Choroid plexus epithelial cell (primary cell): ENCODE measurements at places on chromosomes 12 and 14.
A peak's percentile ranks its signal among the peaks of the same experiment; 100 is the strongest.

DNA sequence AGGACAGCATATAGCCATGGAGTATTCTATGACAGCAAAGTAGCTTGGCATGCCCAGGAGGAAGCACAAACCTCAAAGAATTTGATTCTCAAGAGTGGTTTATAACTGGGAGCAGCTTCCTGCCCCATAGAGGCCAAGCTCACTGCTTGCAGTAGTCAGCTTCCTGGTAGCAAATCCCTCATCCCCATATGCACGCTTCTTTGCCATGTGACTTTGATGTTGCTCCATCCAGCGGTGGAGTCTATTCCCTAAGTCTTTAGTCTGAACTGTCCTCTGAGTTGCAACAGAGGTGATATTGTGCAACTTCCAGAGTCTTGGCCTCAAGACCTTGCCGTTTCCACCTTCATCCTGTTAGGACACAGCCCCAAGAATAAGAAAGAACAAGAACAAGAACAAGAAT is 996.8 kb upstream of the TMEM132C start:
- peak; percentile 73 for DNase-seq

DNA sequence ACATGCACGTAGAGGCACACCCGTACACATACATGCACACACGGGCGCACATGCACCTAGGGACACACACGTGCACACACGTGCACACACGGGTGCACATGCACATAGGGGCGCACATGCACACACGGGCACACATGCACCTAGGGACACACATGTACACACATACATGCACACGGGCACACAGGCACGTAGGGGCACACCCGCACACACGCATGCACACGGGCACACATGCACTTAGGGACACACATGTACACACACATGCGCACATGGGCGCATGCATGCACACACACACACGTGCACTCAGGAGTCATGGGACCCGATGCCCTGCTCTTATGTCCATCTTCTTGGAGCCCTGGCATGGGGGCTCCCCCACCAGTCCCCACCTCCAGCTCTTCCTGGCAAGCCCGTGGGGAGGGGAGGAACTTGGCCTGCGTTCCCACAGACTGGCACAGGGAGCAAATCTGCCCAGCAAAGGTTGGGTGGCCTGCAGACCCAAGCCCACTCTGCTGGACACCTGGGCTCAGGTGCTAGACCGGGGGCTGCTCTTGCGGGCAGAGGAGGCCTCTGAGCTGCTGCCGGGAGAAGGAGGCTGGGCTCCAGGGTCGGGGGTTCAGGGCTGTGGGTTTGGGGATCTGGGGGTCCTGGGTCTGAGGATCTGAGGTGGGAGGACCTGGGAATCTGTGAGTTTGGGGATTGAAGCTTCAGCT is 51.4 kb downstream of the KIF26A start:
- no peak for DNase-seq

GRCh38 chr12:40034712-40035111 is 71.2 kb downstream of the SLC2A13 start:
- no peak for DNase-seq

GRCh38 chr14:21092273-21093011 is 6.0 kb downstream of the ZNF219 start:
- peak; percentile 82 for DNase-seq

- DNase-seq: no peak
These were observed 6.1 kb downstream of the SYCP3 start for GRCh38 chr12:101733166-101733565.

- DNase-seq: peak; percentile 4
These were observed 214.9 kb upstream of the BTG1 start for GRCh38 chr12:92360543-92360942.

GRCh38 chr12:52246720-52247621 is 13.9 kb downstream of the KRT7 start:
- no peak for DNase-seq

DNA sequence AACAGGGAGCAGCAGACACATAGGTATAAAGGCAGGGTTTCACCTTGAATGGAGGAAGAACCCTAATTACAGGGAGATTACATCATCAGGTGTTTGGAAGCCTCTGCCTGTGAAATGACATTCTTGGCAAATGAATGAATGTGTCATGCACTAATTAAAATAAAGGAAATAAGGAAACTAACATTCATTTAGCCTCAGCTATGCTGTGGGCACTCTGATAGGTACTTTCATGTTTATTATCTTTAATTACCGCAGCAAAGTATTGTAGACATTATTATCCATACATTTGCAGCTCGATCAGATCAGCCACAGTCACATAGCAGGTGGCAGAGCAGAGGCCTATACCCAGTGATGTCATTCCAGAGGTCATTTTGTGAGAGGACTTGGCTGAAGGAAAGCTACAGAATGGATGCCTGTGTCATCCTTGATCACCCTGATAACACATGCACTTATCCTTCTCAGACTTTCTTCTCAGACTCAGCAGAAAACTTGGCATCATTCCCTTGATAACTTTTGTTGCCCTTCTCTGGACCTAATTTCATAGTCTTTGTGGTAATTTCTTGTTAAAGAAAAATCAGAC is 18.4 kb downstream of the ZNF664 start:
- DNase-seq: no peak

GRCh38 chr14:90739318-90740068 is 76.7 kb downstream of the TTC7B start:
- no peak for DNase-seq

DNA sequence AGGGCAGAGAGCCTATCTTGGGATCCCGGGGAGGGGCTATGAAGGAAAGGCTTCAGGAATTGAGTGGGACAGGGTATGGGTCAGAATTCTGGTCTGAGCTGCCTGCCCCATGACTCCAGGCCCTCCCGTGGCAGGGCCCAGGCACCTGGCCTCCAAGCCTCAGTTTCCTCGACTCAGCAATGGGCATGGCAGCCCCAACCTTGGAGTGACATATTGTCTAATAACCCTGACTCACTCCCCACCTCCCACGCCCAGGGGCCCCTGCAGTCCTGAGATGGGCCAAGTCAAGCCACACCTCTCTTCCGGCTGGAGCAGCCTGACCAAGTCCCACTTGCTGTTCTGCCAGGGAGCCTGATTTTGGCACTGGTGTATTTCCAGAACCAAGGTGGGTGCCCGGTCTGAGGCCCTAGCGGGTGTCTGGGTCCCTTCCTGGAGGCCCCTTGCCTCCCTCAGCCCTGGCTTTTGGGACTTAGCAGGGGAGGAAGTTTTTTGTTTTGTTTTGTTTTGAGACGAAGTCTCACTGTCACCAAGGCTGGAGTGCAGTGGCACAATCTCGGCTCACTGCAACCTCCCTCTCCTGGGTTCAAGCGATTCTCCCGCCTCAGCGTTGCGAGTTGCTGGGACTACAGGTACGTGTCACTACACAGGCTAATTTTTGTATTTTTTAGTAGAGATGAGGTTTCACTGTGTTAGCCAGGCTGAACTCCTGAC is 40.3 kb upstream of the RCOR1 start:
- DNase-seq: no peak

- DNase-seq: no peak
These were observed 20.8 kb downstream of the SIVA1 start for GRCh38 chr14:104773505-104774452.

GRCh38 chr14:102717276-102717675 is 60.0 kb upstream of the TRAF3 start:
- no peak for DNase-seq

- peak; percentile 62 for DNase-seq
These were observed 2.8 kb downstream of the PTMS start for GRCh38 chr12:6768990-6769389.

GRCh38 chr12:4307593-4308333 is 13.2 kb upstream of the TIGAR start:
- peak; percentile 89 for DNase-seq

GRCh38 chr12:93144109-93144508 is 215.0 kb upstream of the EEA1 start:
- DNase-seq: no peak

DNA sequence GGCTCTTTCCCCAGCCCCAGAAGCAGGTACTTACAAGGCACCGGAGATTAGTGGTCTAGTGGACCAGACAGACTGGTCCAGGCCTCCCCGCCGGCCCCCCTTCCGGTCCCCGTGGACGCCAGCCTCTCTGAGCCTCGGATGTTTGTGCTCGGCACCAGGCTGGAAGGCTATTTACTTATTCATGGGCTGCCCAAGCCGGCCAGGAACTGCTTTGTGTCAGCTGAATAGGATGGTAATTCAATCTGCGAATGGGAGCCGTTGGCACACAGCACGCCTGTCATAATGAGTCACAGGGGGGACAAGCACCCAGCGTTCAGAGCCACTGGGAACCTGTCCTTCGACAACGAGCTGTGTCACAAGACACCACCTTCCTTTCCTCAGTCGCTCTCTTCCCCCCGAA is 82.3 kb downstream of the RIMBP2 start:
- no peak for DNase-seq

DNA sequence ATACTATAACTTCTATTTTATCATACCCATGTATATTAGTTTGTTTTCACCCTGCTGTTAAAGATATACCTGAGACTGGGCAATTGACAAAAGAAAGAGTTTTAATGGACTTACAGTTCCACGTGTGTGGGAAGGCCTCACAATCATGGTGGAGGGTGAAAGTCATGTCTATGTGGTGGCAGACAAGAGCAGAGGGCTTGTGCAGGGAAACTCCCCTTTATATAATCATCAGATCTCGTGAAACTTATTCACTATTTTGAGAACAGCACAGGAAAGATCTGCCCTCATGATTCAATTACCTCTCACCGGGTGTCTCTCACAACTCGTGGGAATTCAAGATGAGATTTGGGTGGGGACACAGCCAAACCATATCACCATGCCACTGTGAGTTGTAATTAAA is 135.8 kb downstream of the SYNE2 start:
- no peak for DNase-seq
